Inflammatory macrophage treated with lipopolysaccharide for 1 hour (primary cell): ENCODE measurements at places on chromosomes 13 and 19.

- DNase-seq = no peak
These were observed 48.7 kb downstream of the LYL1 start for GRCh38 chr19:13053761-13054625.

- peak; percentile 50 for DNase-seq
These were observed 13.6 kb downstream of the LTBP4 start for GRCh38 chr19:40614622-40615411.

DNA sequence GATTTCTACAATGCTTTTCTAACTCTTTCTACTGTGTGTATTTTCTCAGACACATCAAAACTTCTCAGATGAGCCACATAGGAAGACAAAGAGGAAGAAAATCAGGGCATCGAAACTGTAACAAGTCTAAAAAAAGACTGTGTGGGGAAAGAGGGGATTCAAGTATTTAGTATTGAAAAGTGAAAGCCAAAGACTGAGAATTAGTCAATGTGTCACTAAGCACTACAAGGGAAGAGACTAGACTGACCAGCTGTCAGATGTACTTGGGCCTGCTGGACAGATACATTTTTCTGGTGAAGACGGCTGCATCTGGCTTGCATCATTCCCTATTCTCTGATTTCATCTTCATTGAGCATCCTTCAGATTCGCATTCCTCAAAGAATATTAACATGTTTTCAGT lies 25.4 kb downstream of the COMMD6 start:
- DNase-seq = peak; percentile 84

DNA sequence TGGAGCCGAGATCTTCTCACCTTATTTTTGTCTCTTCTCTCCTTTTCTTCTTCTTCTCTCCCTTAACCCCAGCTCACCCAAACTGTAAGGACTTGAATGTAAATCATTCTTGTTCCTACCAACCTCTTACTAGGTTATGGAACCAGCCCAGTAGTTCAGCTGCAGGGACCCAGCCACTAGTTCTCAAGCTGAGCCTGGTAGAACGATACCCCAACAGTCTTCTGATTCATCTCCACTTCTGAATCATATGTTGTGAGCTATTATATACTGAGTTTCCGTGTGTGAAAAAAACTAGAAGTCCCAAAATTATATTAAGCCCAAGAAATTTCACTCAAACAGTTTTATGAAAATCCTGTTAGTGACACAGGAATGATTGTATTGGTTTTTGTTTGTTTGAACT lies 67.7 kb downstream of the DCT start:
- DNase-seq = no peak

- no peak for DNase-seq
These were observed 22.9 kb downstream of the LRCH1 start for GRCh38 chr13:46575818-46576221.

- DNase-seq = no peak
These were observed 286.6 kb downstream of the PCDH20 start for GRCh38 chr13:61128850-61129645.

GRCh38 chr13:23497191-23497590 lies 63.7 kb upstream of the SACS start:
- no peak for DNase-seq

- no peak for DNase-seq
These were observed 2.3 kb upstream of the UHRF1 start for GRCh38 chr19:4906963-4907362.

DNA sequence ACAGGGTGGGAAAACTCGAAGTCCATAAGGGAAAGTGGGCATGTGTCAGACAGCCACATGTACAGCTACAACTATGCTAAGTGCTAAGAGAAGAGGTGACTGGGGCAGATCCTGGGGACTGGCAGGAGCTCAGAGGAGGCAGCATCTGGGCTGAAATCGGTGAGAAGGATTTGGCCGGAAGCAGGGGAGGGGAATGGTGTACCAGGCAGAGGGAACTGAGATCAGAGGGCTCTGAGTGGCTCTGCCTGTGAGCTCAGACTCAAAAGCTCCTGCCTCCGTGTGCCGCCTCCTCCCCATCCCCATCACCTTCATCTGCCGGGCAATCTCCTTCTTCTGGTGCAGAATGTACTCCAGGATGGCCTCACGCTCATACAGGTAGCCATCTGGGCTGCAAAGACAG lies 21.8 kb downstream of the NOSIP start:
- no peak for DNase-seq
